Mucosa of gallbladder (tissue), 1 donor: ENCODE measurements at places on chromosomes 12 and 14. TPM values are rescaled to one million over a fixed set of nuclear protein-coding genes. Genes with fewer than 3 reads are reported as not detected.
A peak's percentile ranks its signal among the peaks of the same experiment; 100 is the strongest.

GRCh38 chr14:90491221-90491885, 94.5 kb downstream of the CALM1 start:
- peak; percentile 46 for DNase-seq

GRCh38 chr14:93688239-93688666, 100.0 kb downstream of the PRIMA1 start:
- no peak for DNase-seq

- no peak for DNase-seq
Observed at GRCh38 chr14:91009501-91010152, 50.8 kb downstream of the RPS6KA5 start.

- no peak for DNase-seq
Observed at GRCh38 chr14:20803223-20803622, 579 bp upstream of the RNASE1 start.

DNA sequence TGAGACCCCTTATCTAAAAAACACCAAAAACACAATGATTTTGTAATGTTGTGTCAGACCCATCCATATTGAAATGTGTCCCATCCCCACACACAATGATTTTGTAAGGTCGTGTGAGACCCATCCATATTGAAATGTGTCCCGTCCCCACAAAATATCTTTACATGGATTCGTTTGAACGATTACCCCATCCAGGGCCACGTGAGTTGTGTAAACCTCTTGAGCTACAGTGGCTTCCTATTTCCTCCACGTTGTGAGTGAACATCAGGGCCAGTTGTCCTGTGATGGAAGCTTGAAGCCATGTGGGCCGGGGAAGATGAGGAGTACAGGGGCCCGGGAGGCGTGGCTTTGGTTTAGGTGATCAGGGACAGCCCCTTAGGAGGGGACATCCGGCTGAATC, 27.0 kb upstream of the ULK1 start:
- DNase-seq, result no peak

GRCh38 chr14:65170318-65170717, 68.0 kb upstream of the MAX start:
- no peak for DNase-seq

DNA sequence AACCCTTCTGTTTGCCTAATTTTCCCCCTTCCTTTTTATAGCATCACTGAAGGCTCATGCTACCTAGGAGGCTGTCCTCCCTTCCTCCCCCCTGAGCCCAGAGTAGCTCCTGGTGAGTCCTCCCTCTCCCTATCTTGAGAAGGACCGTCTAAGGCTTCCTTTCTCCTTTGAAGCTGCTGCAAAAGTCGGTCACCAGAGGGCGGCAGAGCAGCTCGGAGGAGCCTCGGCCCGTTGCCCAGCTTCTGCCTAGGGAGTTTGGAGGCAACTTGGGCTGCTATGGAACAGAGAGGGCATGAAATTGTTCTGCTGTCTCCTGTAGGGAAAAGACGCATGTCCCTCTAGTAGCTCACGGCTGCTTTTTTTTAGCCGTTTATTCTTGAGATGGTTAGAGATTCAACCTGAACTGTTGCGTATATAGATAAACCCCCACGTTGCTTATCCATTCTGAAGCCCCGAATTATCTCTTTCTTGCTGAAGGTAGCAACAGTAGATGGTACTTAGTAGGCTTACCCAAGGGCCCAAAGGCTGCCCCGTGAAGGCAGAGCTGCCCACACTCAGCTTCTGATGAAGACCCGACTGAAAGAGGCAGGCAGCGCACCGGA, 5.7 kb downstream of the WNT5B start:
- DNase-seq, result peak; percentile 73

DNA sequence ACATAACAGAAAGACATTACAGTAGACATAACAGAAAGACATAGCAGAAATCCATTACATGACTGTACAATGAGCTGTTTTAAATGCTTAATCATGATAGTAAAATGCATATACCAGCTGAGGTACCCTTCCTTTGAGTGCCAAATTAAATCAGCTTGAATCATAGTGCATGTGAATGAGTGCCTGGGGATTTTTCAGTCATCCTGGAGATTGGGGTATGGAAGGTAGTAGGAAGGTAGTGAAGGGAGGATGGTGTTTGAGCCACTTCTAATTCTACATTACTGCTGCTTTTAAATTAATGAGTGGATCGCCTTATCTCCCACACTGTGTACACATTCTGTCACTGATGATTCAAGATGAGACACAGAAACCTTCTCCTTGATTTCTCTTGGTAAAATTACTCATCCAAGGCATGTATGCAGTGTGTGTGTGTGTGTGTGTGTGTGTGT, 534.2 kb downstream of the LRFN5 start:
- DNase-seq, result no peak

GRCh38 chr14:29220566-29220965, 454.0 kb downstream of the FOXG1 start:
- DNase-seq, result no peak

DNA sequence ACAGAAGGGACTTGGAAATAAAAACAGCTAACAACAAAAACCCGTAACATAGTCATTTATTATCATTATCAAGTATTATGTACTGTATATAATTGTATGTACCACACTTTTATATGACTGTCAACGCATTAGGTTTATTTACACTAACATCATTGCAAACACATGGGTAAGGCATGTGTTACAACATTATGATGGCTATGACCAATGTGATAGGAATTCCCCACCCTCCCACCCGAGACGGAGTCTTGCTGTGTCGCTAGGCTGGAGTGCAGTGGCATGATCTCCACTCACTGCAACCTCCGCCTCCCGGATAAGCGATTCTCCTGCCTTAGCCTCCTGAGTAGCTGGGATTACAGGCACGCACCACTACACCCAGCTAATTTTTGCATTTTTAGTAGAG, 82.6 kb downstream of the ERC1 start:
- no peak for DNase-seq

DNA sequence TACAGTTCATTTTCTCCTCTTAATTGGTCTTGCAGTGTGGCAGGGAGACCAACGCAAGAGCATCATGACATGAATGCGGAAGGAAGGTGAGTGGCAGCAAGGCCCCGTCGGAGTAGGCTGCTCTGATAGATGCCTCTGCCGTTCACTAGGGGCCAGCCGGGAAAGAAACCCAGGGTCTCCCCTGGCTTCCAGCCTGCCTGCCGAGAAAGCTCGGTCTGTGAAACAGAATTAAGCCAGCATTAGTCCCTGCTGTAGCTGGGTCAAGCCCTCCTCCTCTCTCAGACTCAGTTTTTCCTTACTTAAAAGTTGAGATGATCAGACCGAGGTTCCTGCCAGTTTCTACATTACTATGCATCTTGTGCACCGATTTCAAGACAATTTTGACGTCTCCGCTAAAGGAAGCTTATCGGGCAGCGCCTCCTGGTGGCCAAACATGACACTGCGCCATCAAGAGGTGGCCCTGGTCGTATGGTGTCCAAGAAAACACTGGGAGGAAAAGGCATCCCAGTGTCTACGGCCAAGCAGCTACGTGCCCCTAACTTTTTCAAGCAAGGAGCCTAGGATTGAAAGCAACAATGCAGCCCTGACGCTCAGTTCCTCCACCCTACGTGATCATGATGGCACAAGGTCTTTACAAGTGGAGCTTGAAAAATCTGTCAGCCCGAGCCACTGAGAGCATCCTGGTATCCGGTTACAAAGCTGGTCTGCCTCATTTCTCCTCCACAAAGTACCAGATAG, 131.6 kb downstream of the KSR2 start:
- DNase-seq, result peak; percentile 80

DNA sequence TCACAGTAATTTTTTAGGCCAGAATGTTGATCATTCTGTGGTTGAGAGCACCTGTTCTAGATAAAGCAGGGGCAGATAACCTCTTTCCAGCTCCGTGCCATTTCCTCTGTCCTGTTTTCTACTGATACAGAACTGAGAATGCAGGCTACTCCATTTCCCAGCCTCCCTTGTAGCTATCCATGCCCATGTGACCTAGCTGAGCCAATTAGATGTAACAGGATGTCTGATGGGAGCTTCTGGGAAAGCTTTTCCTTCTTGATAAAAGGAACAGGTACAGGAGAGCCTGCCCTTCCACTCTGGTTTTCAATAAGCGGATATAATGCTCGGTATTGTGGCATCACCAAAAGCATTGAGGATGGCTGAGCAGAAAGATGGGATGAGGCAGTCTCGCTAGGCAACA, 54.2 kb downstream of the LRRC74A start:
- DNase-seq, result no peak

GRCh38 chr14:52885230-52885629, 65.6 kb downstream of the FERMT2 start:
- DNase-seq, result no peak

GRCh38 chr14:71532790-71533189, 399.4 kb upstream of the RGS6 start:
- no peak for DNase-seq

DNA sequence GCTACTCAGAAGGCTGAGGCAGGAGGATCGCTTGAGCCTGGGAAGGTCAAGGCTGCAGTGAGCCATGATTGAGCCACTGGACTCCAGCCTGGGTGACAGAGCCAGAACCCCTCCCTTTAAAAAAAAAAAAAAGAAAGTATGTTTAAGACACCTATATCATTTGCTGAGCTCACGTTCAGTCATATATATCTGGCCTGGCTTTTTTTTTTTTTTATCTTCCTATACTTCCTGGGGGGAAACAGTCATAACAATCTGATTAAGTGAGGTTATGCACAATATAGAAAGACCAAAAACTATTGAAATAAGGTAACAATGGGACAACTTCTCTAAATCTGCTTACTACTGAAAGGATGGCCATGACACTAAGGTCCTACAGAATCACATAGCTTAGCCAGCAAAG, 9.4 kb upstream of the ARID2 start:
- DNase-seq, result no peak

DNA sequence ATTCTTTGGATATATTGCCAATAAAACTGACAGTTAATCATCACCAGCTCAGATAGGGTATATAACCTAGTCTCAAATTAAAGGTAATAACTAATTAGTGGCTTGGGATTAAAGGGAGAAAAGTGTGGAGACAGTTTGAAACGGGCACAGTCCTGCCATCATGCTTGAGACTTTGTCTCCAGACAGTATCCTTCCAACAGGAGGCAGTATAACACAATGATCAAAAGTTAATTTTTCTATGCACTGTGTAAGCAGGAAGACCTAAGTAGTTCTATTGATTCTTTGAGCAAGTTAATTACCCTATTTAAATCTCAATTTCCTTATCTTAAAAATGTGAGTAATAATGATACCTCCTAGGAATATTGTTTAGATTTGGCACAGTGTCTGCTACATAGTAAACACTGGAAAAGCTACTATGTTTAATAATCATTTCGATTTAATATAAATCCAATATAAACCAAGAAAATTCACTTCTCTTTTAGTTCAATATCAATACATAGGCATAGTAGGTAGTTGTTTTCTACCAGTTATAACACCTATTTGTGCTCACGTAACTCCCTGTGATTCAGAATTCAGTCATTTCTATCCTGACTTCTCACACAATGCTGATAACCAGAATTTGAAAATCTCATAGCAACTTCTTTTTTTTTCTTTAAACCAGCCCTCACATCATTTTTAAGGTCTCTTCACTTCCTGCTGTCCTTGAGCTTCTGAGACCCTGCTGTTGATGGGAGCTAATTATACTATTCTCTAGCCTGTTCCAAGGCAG, 53.7 kb downstream of the GALNT4 start:
- DNase-seq, result no peak

- DNase-seq, result no peak
Observed at GRCh38 chr12:8548192-8548591, 7.5 kb upstream of the CLEC4E start.

TBK1 gene
- total RNA-seq, result 23.6 TPM

GATC gene
- total RNA-seq, result 30.2 TPM

SSTR1 gene
- 3.4 TPM for total RNA-seq

BHLHE41 gene
- 99.6 TPM for total RNA-seq

SELPLG gene
- 22.4 TPM for total RNA-seq

KRT6C gene
- total RNA-seq, result not detected

SLC8B1 gene
- total RNA-seq, result 36.6 TPM

NTN4 gene
- total RNA-seq, result 35.1 TPM

KRT4 gene
- total RNA-seq, result not detected

PRB2 gene
- total RNA-seq, result not detected

HAL gene
- 0.58 TPM for total RNA-seq

BBOF1 gene
- total RNA-seq, result 3.7 TPM

RNF212B gene
- 0.20 TPM for total RNA-seq

TGM1 gene
- 3.0 TPM for total RNA-seq

AMN1 gene
- total RNA-seq, result 8.9 TPM

SIRT4 gene
- total RNA-seq, result 3.8 TPM
